ENCODE measurements at places on chromosomes 11 and 22. TPM values are rescaled to one million over a fixed set of nuclear protein-coding genes. Genes with fewer than 3 reads are reported as not detected.

PHOX2A gene
- polyA plus RNA-seq, result 75.6 TPM

GRCh38 chr11:69156235-69156639 lies 502 bp downstream of the SMIM38 start:
- no peak overlapping the region for H3K27ac ChIP-seq
- no peaks in the 10 kb centered on the region for H3K36me3 ChIP-seq
- DNase-seq, result no peak
- no peak overlapping the region for H3K4me3 ChIP-seq
- no peaks in the 10 kb centered on the region for H3K27me3 ChIP-seq

UPB1 gene
- 0.49 TPM for polyA plus RNA-seq

GRCh38 chr22:47207387-47207786 lies 444.9 kb downstream of the TBC1D22A start:
- H3K4me3 ChIP-seq, result no peak overlapping the region
- no peak for DNase-seq
- H3K36me3 ChIP-seq, result no peaks in the 10 kb centered on the region
- no peaks in the 10 kb centered on the region for H3K27me3 ChIP-seq
- H3K27ac ChIP-seq, result no peak overlapping the region

- H3K4me3 ChIP-seq, result no peak overlapping the region
- peaks cover 72% of the 10 kb centered on the region for H3K36me3 ChIP-seq
- no peaks in the 10 kb centered on the region for H3K27me3 ChIP-seq
- no peak overlapping the region for H3K27ac ChIP-seq
- no peaks in the 10 kb centered on the region for H3K4me1 ChIP-seq
- DNase-seq, result no peak
Observed at GRCh38 chr22:19455585-19456370, 8.3 kb upstream of the C22orf39 start.

MAPK8IP1 gene
- polyA plus RNA-seq, result 12.5 TPM

- H3K4me1 ChIP-seq, result peaks cover 24% of the 10 kb centered on the region
- no peaks in the 10 kb centered on the region for H3K27me3 ChIP-seq
- no peak overlapping the region for H3K27ac ChIP-seq
Observed at GRCh38 chr22:20589614-20590476, 82.4 kb downstream of the MED15 start.

- H3K36me3 ChIP-seq, result no peaks in the 10 kb centered on the region
- DNase-seq, result no peak
- no peak overlapping the region for H3K4me3 ChIP-seq
- H3K27ac ChIP-seq, result no peak overlapping the region
- H3K4me1 ChIP-seq, result peaks cover 7% of the 10 kb centered on the region
Observed at GRCh38 chr11:125376117-125376516, 119.9 kb downstream of the FEZ1 start.

DNA sequence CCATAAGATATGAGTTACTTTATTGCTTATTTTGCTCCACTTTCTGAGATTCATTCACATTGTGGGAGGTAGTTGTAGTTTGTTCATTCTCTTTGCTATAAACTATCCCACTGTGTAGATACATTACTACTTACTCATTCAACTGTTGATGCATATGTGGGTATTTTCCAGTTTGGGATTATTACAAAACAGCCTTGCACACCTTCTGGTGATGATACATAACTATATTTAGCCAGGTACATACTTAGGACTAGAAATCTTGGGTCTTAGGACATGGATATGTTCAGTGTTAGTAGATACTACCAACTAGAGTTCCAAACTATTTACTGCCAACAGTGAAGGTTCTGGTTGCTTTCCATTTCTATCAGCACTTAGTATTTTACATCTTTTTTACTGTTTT lies 37.8 kb downstream of the BTG4 start:
- no peak overlapping the region for H3K27ac ChIP-seq
- no peaks in the 10 kb centered on the region for H3K36me3 ChIP-seq
- no peak overlapping the region for H3K4me3 ChIP-seq

GRCh38 chr11:75145972-75146519 lies 4.9 kb upstream of the SLCO2B1 start:
- no peaks in the 10 kb centered on the region for H3K36me3 ChIP-seq
- no peaks in the 10 kb centered on the region for H3K27me3 ChIP-seq
- H3K27ac ChIP-seq, result no peak overlapping the region
- H3K4me1 ChIP-seq, result peaks cover 22% of the 10 kb centered on the region

OOSP2 gene
- not detected for polyA plus RNA-seq

- no peaks in the 10 kb centered on the region for H3K4me1 ChIP-seq
- no peak overlapping the region for H3K4me3 ChIP-seq
- H3K36me3 ChIP-seq, result no peaks in the 10 kb centered on the region
- no peak overlapping the region for H3K27ac ChIP-seq
- no peaks in the 10 kb centered on the region for H3K27me3 ChIP-seq
- peak; percentile 90 for DNase-seq
Observed at GRCh38 chr11:7665473-7666291, 7.6 kb downstream of the CYB5R2 start.

- H3K36me3 ChIP-seq, result no peaks in the 10 kb centered on the region
- DNase-seq, result no peak
- no peak overlapping the region for H3K4me3 ChIP-seq
- no peaks in the 10 kb centered on the region for H3K4me1 ChIP-seq
- no peak overlapping the region for H3K27ac ChIP-seq
Observed at GRCh38 chr11:73612601-73613140, 14.8 kb upstream of the FAM168A start.

DNA sequence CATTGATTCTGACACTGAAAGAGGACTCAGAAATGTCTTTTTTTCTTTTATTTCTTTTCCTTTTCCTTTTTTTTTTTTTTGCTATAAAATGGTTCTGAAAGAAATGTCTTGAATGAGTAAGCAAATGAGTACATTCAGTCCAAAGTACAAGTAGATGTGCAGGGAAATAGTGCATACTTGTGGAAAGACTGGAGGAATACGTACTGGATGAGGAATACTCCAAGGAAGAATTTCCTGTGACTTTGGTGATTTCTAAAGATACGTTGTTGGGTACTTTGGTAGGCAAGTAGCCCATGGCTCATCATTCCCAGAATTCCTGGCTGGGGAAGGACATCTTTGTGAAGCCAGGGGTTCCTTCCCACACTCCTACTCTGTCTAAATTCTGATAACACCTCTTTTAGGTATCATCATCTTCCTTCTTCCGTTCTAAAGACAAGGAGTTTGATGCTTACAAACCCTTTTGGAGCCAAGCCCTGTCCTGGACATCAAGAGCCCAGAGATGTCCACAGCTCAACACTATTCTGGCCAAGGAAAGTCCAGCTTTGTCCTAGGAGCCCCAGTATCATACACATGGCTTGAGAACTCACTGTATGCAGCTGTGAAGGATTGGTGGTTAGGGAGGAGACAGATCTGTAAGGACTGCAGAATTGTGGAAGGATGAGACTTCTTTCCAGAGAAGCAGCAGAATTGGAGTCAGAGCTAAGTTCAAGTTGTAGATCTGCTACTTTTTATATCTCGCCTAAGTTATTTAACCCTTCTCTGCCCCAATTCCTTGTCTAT lies 4.8 kb upstream of the NUP98 start:
- no peaks in the 10 kb centered on the region for H3K4me1 ChIP-seq
- H3K4me3 ChIP-seq, result no peak overlapping the region
- H3K27ac ChIP-seq, result no peak overlapping the region
- no peaks in the 10 kb centered on the region for H3K36me3 ChIP-seq
- no peak for DNase-seq
- no peaks in the 10 kb centered on the region for H3K27me3 ChIP-seq

- DNase-seq, result no peak
- H3K4me1 ChIP-seq, result no peaks in the 10 kb centered on the region
- H3K27ac ChIP-seq, result no peak overlapping the region
Observed at GRCh38 chr22:36442506-36443197, 38.8 kb downstream of the TXN2 start.

DNA sequence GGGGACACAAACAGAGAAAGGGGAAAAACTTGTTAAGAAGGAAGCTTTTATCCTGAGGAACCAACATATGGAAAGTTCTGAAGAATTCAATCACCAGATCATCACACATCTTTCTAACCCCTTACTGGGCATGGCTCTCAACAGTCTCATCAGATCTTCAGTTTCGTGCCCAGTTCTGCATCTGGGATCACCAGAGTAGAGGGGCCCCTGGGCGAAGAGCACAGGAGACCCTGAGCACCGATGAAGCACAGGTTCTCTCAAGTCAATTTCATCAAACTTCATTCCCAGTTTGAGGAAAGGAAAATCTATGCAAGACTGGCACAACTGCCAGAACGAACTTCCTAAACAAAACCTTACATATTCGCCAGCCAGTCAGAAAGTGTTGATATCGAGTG lies 8.5 kb upstream of the PYGM start:
- no peak overlapping the region for H3K27ac ChIP-seq
- peaks cover 6% of the 10 kb centered on the region for H3K4me1 ChIP-seq
- H3K4me3 ChIP-seq, result no peak overlapping the region
- DNase-seq, result no peak

DNA sequence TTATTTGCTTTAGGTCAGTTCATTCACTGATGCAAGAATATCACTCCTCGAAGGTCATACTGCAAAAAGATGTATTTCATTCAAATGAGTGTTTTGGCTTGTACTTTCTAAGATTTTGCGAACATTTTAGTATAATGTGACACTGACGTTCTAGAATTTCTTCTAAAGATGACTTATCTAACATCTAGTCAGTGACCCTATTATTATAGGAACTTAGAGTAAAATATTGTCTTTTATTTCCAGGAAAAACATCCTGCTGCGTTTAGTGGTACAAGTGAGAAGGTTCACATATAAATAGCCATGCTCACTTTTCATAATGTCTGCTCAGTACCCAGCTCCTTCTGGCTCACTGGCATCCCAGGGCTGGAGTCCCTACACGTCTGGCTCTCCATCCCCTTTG lies at the start of gene OR52M1:
TSS of gene OR52M1 (plus strand) at position 301 of the 400 bp plus-strand sequence. CDS start at position 301, 0 bp downstream.
- no peak within 1 kb of the TSS for H3K4me3 ChIP-seq
- no peak within 1 kb of the TSS for H3K27ac ChIP-seq
- no peak for DNase-seq
- H3K36me3 ChIP-seq, result no peaks in the 10 kb centered on the region

GRCh38 chr22:38258895-38259294 lies 13.9 kb downstream of the TMEM184B start:
- no peaks in the 10 kb centered on the region for H3K36me3 ChIP-seq
- no peaks in the 10 kb centered on the region for H3K4me1 ChIP-seq
- H3K4me3 ChIP-seq, result no peak overlapping the region
- no peak for DNase-seq

ARHGAP20 gene
- 0.78 TPM for polyA plus RNA-seq

- DNase-seq, result no peak
- peaks cover 11% of the 10 kb centered on the region for H3K27me3 ChIP-seq
- H3K27ac ChIP-seq, result no peak overlapping the region
Observed at GRCh38 chr11:59208956-59209355, 3.8 kb downstream of the MPEG1 start.

Data from SK-N-SH (cell line).